ENCODE measurements at places on chromosomes 6 and 20. TPM values are rescaled to one million over a fixed set of nuclear protein-coding genes. Genes with fewer than 3 reads are reported as not detected.

DNA sequence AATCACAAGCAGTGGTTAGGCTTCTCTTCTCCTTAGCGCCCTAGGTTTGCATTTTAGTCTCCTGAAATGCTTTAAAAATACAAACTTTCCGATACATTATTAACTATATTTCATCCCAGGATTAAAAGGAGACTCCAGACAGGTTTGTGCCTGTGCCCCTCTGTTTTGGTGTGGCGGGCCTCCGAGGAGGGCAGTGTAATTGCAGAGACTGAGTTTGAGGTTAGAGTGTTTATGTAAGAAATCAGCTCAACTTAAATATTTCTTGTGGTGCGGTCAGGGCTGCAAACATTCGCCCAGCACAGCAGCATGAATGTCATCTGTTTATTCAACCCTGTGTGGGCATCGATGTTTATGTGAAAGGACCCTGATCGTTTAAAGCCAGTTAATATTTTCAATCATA is 130.4 kb upstream of the AKAP12 start:
- no peaks in the 10 kb centered on the region for H3K4me1 ChIP-seq
- peaks cover 11% of the 10 kb centered on the region for H3K36me3 ChIP-seq
- no peak overlapping the region for H3K27ac ChIP-seq
- H3K4me3 ChIP-seq: no peak overlapping the region
- no peak for DNase-seq

GRCh38 chr6:788058-788457 is 95.1 kb upstream of the EXOC2 start:
- no peak for DNase-seq
- no peaks in the 10 kb centered on the region for H3K4me1 ChIP-seq
- H3K4me3 ChIP-seq: no peak overlapping the region
- H3K27ac ChIP-seq: no peak overlapping the region

DNA sequence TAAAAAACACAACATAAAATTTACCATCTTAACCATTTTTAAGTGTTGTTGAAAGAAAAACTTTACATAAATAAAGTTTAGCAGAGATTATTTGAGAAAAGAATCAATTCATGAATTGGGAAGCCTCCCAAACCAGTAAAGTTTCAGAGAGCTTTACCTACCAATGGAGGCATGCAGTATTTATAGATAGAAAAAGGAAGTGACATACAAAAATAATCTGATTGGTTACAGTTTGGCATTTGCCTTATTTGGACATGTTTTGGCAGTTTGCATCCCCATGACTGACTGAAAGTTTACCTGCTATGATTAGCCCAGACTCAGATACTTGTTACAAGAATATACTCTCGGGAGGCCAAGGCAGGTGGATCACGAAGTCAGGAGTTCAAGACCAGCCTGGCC is 3.7 kb upstream of the CMTR1 start:
- H3K27me3 ChIP-seq: peaks cover 41% of the 10 kb centered on the region
- peaks cover 2% of the 10 kb centered on the region for H3K36me3 ChIP-seq
- peak; percentile 4 for DNase-seq
- H3K4me3 ChIP-seq: no peak overlapping the region

C6orf141 gene
- total RNA-seq: 29.9 TPM

DNA sequence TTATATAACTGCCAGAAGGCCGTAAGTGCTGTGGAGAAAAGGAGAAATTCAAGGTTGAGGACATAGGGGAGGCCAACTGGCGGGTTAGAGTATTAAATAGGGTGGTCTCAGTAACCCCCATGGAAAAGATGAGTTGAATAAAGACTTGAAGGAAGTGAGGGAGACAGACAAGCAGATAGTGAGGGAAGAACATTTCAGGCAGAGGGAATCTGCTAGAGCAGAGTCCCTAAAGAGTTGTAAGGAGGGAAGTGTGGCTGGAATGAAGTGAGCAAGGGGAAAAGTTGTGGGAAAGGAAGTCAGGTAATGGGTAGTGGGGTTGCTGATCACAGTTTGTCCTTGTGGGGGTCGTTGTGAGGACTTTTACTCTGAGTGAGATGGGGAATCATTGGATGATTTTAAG is 1.4 kb downstream of the KIFC1 start:
- H3K27me3 ChIP-seq: no peaks in the 10 kb centered on the region
- H3K27ac ChIP-seq: peak overlapping the region; percentile 72
- no peak for DNase-seq

GRCh38 chr20:59912609-59913008 is 20.8 kb downstream of the SYCP2 start:
- DNase-seq: no peak
- no peaks in the 10 kb centered on the region for H3K36me3 ChIP-seq
- H3K4me1 ChIP-seq: no peaks in the 10 kb centered on the region
- H3K27me3 ChIP-seq: peaks cover 10% of the 10 kb centered on the region
- no peak overlapping the region for H3K4me3 ChIP-seq

GRCh38 chr6:88376768-88377387 is 210.7 kb upstream of the CNR1 start:
- H3K4me1 ChIP-seq: peaks cover 67% of the 10 kb centered on the region
- no peaks in the 10 kb centered on the region for H3K27me3 ChIP-seq
- DNase-seq: peak; percentile 67
- no peak overlapping the region for H3K4me3 ChIP-seq

DNA sequence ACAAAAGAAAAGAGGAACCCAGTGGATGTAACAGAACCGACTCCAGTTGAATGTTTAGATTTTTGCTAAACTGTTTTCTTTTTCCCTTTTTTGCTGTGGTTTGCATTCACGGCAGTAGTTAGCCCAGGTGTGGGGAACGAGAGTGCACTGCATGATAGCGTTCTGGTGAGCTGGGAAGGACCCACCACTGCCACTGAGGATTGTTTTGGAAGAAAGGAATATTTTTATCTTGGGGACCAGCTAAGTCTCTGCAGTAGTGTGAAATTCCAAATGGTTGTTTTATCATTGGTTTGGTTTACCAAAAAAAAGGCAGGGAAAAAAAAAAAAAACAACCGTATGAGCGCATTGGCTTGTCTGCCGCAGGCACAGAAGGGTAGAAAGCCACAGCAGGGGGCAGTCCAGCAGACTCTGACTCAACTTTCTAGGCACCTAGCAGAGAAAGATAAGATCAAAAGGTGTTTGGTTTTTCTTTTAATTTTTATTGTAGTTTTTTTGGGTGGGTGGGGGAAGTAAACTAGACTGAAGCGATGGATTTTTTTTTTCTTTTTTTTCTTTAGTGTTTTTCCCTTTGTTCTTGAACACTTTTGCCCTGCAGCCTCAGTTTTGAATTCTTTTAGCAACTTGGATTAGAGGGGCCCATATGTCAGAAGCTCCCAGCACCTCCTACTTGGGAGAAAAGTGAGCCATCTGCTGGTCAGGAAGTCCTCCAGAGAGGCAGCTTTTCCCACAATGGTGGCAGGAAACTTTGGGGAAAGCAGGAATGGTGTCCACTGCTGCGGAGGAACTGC is 13.5 kb upstream of the RAB5IF start:
- H3K4me1 ChIP-seq: no peaks in the 10 kb centered on the region
- no peak overlapping the region for H3K27ac ChIP-seq
- H3K36me3 ChIP-seq: peaks cover 7% of the 10 kb centered on the region

DNA sequence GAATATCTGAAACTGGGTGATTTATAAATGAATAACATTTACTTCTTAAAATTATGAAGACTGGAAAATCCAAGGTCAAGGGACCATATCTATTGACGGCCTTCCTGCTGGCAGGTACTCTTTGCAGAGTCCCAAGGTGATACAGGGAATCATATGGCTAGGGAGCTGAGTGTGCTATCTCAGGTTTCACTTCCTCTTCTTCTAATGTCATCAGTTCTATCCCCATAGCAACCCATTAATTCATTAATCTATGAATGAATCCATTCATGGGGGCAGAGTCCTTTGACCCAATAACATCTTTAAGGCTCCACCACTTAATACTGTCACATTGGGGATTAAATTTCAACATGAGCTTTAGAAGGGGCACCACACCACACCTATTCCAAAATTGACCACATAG is 772.0 kb downstream of the HACE1 start:
- no peaks in the 10 kb centered on the region for H3K27me3 ChIP-seq
- H3K27ac ChIP-seq: no peak overlapping the region
- no peak for DNase-seq
- H3K4me1 ChIP-seq: no peaks in the 10 kb centered on the region
- H3K4me3 ChIP-seq: no peak overlapping the region
- H3K36me3 ChIP-seq: no peaks in the 10 kb centered on the region

GRCh38 chr20:21515300-21516179 is 1.7 kb upstream of the NKX2-2 start:
- H3K27me3 ChIP-seq: peaks cover 51% of the 10 kb centered on the region
- peaks cover 5% of the 10 kb centered on the region for H3K4me1 ChIP-seq
- DNase-seq: no peak
- no peak overlapping the region for H3K4me3 ChIP-seq
- no peak overlapping the region for H3K27ac ChIP-seq

- peak; percentile 91 for DNase-seq
- peak overlapping the region; percentile 55 for H3K4me3 ChIP-seq
- H3K36me3 ChIP-seq: peaks cover 79% of the 10 kb centered on the region
- H3K27ac ChIP-seq: peak overlapping the region; percentile 96
- peaks cover 61% of the 10 kb centered on the region for H3K4me1 ChIP-seq
Measured at GRCh38 chr20:47330933-47331708, 25.4 kb downstream of the ZMYND8 start.

MEA1 gene
- 79.9 TPM for total RNA-seq

GRCh38 chr6:163814494-163815364 is 400.2 kb downstream of the QKI start:
- DNase-seq: peak; percentile 91
- H3K4me1 ChIP-seq: peaks cover 15% of the 10 kb centered on the region
- H3K27me3 ChIP-seq: no peaks in the 10 kb centered on the region
- peak overlapping the region; percentile 10 for H3K27ac ChIP-seq

GRCh38 chr6:12024699-12025434 is 12.8 kb downstream of the HIVEP1 start:
- no peak overlapping the region for H3K4me3 ChIP-seq
- H3K4me1 ChIP-seq: no peaks in the 10 kb centered on the region
- no peak overlapping the region for H3K27ac ChIP-seq
- H3K36me3 ChIP-seq: peaks cover 13% of the 10 kb centered on the region

DNA sequence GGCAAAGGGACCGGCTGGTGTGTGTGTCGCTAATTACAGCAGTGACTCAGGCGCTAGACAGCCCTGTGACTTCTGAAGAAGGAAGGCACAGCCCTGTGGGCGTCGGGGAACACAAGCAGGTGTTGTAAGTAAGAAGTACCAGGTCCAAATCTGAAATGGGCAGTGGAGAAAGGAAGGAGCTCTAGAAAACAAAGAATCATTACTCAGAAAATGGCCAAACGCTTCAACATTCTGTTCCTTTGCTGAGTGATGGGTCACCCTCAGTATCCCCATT is 106.8 kb downstream of the PXDC1 start:
- peaks cover 7% of the 10 kb centered on the region for H3K4me1 ChIP-seq
- H3K4me3 ChIP-seq: no peak overlapping the region
- H3K36me3 ChIP-seq: peaks cover 7% of the 10 kb centered on the region
- DNase-seq: no peak
- no peaks in the 10 kb centered on the region for H3K27me3 ChIP-seq

GRCh38 chr6:121510568-121511177 is 75.2 kb downstream of the GJA1 start:
- H3K27ac ChIP-seq: no peak overlapping the region
- no peaks in the 10 kb centered on the region for H3K36me3 ChIP-seq
- no peak overlapping the region for H3K4me3 ChIP-seq
- H3K27me3 ChIP-seq: no peaks in the 10 kb centered on the region
- no peak for DNase-seq
- H3K4me1 ChIP-seq: peaks cover 10% of the 10 kb centered on the region

DNA sequence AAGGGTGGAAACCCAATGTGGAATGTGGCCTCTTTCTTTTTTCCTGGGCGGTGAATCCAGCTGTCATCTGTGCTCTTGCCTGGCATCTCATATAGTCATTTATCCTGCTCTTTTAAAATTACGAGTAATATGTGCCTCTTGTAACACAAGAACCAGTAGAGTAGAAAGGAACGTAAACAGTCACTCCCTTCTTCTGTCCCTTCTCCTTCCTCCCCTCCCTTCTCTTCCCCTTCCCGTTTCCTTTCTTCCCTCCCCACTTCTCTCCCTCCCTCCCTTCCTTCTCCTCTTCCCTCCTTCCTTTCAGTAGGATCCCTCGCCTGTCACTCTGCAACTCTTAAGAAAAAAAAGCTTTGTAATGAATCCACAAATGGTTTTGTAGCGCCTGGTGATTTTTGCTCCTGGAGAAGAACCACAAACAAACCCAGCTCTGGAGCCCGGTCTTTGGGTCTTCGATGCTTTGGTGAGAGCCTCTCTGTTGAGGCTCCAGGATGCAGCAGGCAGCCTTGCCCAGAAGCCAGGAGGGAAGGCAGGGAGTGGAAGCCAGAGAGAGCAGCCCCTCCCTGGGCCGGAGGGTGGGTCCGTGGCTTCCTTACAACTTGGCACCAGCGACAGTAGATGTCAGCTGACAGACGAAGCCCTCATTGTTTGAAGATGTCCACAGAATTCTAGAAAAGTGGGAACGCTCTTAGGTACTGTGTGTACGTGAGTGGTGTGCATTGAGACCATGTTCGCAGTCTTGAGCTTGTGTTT is 15.0 kb downstream of the DUSP22 start:
- no peaks in the 10 kb centered on the region for H3K36me3 ChIP-seq
- no peak overlapping the region for H3K27ac ChIP-seq
- H3K4me1 ChIP-seq: peaks cover 5% of the 10 kb centered on the region
- H3K27me3 ChIP-seq: no peaks in the 10 kb centered on the region

DNA sequence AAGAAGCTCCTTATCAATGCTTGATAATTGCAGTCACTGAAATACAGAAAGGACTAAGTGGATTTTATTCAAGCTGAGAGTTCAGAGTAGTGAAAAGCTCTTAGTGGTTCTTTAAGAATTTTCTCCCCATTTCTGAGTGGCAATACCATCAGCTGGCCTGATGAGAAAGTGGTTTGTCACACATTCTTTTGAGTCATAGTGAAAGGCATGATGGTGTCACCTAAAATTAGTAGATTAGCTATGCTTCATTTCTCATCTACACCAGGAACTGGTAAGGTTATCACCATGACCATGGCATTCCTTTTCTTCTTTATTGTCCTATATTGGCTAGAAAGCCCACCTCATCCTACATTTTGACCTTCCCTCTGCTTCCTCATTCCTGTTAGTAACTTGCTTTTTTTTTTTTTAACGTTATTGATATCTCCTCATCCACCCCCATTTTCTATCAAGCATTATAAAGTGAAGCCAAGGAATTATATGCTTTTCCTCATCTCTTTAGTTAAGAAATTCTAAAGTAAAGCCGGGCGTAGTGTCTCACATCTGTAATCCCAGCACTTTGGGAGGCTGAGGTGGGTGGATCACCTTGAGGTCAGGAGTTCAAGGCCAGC is 67.4 kb upstream of the LOC128125822 start:
- H3K4me1 ChIP-seq: peaks cover under 1% of the 10 kb centered on the region
- H3K27ac ChIP-seq: no peak overlapping the region
- no peaks in the 10 kb centered on the region for H3K27me3 ChIP-seq
- no peak for DNase-seq

ZC2HC1B gene
- total RNA-seq: not detected

GRCh38 chr20:13213335-13213734 is 7.7 kb upstream of the ISM1 start:
- H3K36me3 ChIP-seq: no peaks in the 10 kb centered on the region
- no peak overlapping the region for H3K27ac ChIP-seq
- no peaks in the 10 kb centered on the region for H3K27me3 ChIP-seq

DNA sequence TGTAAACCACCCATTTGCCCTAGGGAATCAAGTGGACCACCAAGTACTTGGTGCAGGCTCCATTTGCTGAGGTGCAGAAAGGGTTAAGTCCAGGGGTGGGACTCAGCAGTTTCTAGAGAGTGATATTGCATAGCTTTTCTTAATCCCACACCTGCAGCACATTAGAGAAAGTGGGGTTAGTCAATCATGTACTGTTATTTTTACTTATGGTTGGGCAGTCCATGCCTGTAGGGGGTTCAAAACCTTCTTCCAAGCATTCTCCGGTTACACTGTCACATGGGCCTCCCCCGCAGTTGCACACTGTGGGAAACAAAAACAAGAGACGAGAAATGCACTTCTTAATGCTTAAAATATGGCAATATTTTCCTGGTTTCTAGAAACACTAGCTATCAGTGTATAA is 65.5 kb downstream of the LAMA4 start:
- H3K27ac ChIP-seq: no peak overlapping the region
- H3K4me3 ChIP-seq: no peak overlapping the region
- no peaks in the 10 kb centered on the region for H3K36me3 ChIP-seq
- H3K27me3 ChIP-seq: no peaks in the 10 kb centered on the region
- DNase-seq: peak; percentile 73
- peaks cover 9% of the 10 kb centered on the region for H3K4me1 ChIP-seq

All from MCF 10A (cell line).